ENCODE measurements at places on chromosomes 5 and 9.

- no peak for DNase-seq
Measured at GRCh38 chr9:7816021-7816420, 16.4 kb upstream of the DMAC1 start.

DNA sequence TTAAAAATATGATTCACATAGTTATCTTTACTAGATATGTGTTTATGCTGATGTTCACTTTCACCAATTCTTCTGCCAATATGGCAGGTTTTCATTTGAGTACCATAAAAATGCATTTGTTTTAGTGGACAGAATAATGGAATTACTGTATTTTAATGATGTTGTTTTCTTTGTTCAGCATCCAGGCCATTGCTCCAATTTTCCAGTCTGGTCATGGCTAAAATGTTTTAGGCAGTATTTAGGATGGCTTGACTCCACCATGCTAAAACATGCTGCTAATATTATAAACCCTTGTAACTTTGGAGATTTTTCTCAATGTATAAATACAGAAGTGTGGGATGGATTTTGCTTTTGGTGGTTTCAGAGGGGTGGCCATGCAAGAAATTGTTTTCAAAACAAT is 273.0 kb upstream of the RPS23 start:
- DNase-seq: no peak

DNA sequence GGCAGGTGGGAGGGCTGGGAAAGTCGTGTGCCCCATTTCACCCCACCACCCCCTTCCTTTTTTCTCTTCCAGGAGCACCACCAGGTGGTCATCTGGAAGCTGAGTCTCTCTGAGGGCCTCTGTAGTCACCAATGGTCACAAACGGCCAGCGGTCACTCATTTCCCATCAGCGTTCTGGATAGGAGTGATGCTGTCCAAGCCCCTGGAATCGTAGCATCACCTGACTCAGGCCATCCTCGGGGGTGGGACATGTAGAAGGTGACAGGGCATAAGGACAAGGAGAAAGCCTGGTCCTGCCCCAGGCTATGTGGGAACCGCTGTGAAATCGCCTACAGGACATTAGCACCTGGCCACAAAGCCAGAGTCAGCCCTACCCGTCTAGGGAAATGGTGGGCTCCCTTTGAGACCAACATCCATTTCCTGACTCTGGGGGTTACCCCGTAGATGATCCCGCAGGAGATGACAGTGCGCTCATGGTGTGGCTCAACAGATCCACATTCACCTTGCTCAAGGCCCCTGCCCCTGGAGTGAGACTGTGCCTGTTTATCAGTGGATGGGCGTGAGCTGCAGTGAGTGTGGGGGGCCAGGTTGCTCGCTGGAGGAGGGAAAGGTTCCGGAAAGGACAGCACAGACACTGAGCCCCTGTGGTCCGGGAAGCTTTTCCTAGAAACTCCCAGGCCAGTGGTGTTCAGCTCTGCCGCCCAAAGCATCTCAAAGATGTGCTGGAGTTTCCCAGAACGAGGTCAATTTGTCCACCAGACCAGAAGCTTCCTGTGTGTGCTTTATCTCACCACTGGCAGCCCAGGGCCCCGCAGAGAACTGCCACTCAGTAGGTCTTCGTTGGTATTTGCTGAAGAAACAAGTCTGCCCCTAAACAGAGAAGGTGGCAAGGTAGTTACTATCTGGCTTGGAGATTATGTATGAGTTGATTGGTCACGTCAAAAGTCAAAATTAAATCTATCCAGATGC is 61.1 kb upstream of the UNC5A start:
- DNase-seq: no peak

- DNase-seq: no peak
Measured at GRCh38 chr5:179288101-179288808, 57.0 kb downstream of the ADAMTS2 start.

Data from NCI-H1694 (cell line).